Subcutaneous preadipocyte (primary cell): ENCODE measurements at places on chromosomes 16 and 17. TPM values are rescaled to one million over a fixed set of nuclear protein-coding genes. Genes with fewer than 3 reads are reported as not detected.

The DOC2A gene
- total RNA-seq, result 0.20 and 0.37 TPM in 2 replicates

The OTOA gene
- total RNA-seq, result under 0.01 and 0.37 TPM in 2 replicates

The NGFR gene
- total RNA-seq, result 0.20 TPM in 1 of 2 replicates, not detected in the other

The PIGQ gene
- total RNA-seq, result 23.5 and 25.6 TPM in 2 replicates

The USH1G gene
- not detected in 2 replicates for total RNA-seq
